ENCODE measurements at places on chromosomes 4 and X.

DNA sequence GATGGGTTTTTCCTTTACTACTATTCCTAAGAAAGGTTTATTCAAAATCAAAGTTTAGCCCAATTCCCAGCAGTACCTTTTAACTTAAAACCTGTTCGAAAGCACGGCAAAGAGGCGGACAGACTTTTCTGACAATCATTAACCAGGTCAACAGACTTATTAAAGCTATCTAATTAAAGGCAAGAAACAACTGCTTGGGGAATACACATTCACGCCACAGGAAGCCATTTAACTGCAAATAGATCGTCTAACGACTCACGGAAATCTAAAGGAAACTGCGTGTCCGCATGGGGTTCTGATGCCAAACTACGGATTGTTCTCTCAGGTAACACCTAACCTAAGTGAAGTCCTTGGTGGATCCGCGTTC is 663 bp upstream of the USP53 start:
- DNase-seq, result no peak

GRCh38 chr4:78149751-78150542 is 92.8 kb downstream of the FRAS1 start:
- no peak for DNase-seq

DNA sequence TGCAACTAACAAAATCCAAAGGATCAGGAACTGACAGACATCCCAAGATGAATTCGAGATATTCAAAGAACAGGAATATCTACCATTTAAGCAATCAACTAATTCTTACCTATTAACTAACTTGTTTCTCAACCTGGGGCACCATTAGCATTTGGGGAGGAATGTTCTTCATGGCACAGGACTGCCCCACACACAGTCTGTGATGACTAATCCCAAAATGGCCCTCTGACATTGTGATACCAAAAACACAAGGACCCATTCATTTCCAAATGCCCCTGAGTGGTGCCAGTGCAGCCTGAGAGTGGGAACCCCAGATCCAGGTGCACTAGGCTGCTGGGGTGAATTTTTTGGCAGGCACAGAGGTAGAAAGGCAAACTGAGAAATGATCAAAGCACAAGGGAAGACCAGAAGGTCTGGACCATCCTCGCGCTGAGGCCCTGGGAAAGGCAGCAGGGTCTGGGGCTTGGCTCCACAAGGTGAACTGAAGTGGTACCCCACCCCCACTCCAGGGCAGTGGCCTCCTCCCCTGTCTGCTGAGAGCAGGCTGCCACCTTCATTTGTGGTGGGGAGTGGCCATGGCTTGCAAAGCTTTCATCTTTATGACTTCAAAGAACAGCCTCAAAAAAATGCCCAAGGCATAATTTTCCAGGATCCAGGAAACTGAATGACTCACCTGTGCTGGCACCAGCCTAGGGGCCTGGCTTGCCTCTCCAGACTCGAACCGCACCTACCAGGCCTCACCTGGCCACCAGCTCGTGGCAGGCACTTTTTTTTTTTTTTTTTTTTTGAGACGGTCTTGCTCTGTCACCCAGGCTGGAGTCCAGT is 122.4 kb downstream of the BCOR start:
- DNase-seq, result no peak

DNA sequence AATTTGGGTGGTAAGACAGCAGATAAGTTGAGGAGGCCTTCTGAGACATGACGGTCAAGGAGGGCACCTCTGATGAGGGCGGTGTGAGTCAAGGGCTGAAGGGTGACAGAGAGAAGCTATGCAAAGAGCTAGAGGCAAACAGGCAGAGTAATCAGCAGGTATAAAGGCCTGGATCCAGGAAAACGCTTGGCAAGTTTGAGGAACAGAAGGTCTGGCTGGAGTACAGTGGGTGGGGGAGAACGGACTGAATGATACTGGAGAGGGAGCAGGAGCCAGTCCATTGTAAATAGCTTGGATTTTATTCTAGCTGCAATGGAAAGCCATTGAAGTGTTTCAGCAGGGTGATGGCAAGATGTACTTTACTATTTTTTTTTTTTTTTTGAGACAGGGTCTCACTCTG is 39.3 kb downstream of the RAB33B start:
- no peak for DNase-seq

GRCh38 chr4:7366954-7367353 is 67.8 kb downstream of the PSAPL1 start:
- DNase-seq, result no peak

- no peak for DNase-seq
Observed at GRCh38 chr4:176270669-176271068, 1.6 kb upstream of the ASB5 start.

DNA sequence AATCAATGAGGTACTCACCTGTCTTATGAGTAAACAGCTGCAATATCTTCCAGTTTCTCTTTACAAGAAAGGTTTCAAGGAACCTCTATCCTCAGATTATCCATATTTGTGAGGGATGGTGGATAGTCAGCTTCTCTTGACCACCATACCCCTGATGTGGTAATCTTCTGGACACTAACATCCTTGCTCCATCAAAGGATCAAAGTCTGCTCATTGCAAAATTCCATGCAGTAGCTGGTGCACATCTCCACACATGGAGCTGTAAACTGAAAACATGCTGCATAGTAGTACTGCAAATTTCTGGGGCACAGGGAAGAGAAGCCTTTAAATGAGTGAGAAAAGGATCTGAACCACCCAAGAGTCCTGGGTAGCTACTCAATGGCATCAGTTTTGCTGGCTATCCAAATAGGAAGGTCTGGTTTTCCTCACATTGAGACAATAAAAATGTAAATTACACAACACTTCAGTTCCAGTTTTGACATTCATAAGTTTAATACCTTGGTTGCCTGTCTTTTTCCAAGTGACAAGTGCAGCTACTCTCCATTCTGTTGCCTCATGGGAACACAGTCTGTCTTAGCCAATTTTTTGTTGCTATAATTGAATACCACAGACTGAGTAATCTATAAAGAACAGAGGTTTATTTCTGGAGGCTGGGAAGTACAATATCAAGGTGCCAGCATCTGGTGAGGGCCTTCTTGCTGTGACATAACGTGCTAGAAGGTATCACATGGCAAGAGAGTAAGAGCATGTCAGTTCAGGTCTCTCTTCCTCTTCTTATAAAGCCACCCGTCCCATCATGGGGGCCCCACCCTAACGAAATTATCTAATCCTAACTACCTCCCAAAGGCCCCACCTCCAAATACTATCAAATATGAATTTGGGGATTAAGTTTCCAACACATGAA is 34.4 kb upstream of the ARHGEF6 start:
- DNase-seq, result no peak

Data from immature natural killer cell (primary cell).